ENCODE measurements at places on chromosomes 4 and X.

GRCh38 chrX:19554786-19555185 is 39.5 kb upstream of the MAP3K15 start:
- DNase-seq: no peak

- DNase-seq: no peak
These were observed 18.0 kb downstream of the HHIP start for GRCh38 chr4:144663834-144664475.

- DNase-seq: no peak
These were observed 28.2 kb upstream of the SORBS2 start for GRCh38 chr4:185840201-185840600.

DNA sequence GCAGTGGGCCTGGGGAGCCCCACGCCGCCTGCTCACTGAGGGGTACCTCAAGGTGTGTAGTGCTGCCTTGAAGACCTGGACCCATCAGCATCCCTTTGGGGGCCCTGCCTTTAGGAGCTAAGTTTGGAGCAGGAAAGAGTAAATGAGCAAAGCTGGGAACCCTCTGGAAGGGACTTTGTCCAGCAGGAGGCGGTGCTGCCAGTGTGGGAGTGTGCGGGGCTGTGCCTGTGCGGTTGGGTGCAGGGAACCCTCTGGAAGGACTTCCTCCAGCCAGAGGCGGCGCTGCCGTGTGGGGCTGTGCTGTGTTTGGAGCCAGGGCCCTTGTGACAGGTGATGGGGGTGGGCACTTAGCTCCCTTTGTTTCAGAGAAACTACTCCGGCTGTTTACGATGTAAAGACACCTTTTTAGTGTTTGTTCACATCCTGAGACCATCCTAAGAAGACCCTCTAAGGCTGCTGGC is 25.8 kb downstream of the RGS12 start:
- no peak for DNase-seq

DNA sequence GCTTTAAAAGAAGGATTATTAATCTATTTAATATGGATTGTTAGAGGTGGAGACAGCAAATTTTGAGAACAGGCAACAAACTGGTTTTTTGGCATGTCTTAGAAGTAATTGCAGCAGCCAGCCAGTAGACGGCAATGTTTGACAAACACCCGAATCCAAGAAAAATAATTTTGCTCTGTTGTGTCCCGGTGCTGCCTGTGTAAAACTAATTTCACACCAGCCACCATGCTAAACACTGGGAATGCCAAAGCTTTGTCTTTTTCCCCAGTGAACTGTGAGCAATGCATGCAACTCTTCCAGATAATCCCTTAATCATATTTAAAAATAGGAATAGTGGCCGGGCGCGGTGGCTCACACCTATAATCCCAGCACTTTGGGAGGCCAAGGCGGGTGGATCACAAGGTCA is 25.9 kb downstream of the SMIM31 start:
- peak; percentile 3 for DNase-seq

DNA sequence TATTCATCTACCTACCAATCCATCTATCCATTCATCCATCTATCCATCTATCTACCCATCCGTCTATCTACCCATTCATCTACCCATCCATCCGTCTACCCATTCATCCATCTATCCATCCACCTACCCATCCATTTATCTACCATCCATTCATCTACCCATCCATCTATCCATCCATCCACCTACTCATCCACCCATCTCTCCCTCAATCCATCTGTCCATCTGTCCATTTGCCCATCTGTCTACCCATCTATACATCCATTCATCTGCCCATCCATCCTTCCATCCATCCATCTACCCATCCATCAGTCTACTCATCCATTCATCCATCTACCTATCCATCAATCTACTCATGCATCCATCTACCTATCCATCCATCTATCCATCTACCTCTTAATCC is 126.8 kb upstream of the PSAPL1 start:
- no peak for DNase-seq

DNA sequence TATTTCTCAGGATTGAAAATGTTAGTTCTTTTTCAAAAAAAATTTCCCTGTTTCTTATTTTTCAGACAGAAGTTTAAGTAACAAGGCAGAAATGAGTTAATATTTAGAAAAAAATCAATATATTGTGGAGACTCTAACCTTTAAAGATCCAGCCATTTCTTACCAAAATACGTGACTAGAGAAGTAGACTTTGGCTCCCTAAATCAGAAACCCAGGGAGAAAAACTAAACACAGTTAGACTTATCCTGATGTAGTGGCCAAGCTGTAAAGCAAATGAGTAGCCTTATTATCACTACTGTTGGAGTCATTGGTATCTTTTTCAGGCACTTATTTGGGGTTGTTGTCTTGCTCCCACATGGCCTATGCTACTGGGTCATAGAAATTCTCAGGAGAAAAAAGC is 1556.4 kb upstream of the ADGRL3 start:
- DNase-seq: no peak

DNA sequence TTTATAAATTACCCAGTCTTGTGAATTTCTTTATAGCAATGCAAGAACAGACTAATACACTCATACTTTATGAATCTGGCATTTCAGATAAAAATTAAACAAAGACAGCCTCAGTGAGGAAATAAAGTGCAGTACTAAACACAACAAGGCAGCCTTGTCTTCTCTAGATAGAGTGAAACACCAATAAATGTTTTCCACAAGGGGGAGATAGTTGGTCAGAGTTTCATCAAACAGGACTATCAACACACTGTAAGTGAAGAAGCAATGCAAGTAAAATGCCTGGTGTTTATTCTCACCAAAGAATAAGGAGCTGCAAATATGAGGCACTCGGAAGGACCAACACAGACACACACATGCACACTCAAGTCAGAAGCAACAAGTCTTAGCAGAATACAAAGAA is 62.8 kb downstream of the FAM9B start:
- DNase-seq: peak; percentile 56

GRCh38 chrX:78555401-78555980 is 103.6 kb downstream of the RTL3 start:
- DNase-seq: peak; percentile 22

DNA sequence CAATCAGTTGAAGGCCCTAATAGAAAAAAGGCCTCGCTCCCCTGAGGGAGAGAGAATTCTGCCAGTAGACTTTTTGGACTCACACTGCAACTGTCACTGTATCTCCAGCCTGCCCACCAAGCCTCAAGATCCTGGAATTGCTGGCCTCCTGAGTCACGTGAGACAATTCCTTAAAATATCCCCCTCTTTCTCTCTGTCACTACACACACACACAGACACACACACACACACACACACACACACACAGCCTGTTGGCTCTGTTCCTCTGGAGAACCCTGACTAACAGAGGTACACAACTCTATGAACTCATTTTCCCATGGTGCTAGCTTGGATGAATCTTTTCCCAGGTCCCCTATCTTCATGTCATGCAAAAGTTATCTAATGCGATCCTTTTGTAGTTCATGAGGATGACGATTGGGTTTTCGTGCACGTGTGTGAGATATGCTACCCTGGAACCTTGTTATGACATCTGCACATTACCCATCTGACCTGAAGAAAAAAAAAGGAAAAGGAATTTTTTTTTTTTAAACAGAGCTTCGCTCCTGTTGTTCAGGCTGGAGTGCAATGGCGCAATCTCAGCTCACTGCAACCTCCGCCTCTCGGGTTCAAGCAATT is 13.7 kb downstream of the CLRN2 start:
- DNase-seq: no peak

DNA sequence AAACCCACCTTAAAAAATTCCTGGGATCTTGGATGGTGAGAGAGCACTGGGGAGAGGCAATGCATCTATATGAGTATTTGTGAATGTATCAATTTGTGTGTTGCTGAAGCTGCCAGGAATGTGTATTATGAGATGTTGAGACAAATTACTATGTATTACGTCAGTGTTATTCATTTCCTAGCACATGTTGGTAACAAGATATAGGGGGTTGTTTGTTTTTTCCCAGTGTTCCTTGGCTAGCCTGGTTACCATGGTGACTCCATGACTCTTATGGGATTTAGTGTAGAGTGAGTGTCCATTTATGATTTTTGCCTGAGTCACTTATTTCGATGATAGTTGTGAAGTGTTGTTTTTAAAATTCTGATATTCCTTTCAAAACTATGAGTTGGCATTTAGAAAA is 65.6 kb downstream of the RAB40A start:
- DNase-seq: no peak

DNA sequence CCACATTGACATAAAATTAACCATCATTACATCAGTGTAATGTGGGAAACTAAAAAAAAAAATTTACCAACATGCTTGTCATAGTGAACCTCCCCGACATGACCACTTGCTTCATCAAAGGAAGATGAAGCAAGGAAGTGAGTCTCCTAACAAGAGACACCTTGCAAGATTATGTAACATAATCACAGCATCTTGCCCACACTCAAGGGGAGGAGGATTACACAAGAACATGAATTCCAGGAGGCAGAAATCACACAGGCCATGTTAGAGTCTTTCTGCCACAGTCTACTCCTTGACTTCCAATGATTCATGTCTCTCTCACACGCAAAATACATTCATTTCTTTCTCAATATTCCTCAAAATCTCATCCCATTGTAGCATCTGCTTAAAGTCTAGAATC is 93.3 kb downstream of the AKAP4 start:
- DNase-seq: no peak

- no peak for DNase-seq
These were observed 182.1 kb upstream of the NUDT6 start for GRCh38 chr4:123104310-123105025.

GRCh38 chr4:77197831-77198230 is 40.8 kb downstream of the CCNG2 start:
- no peak for DNase-seq

GRCh38 chr4:85127653-85128052 is 161.2 kb upstream of the WDFY3 start:
- no peak for DNase-seq

GRCh38 chr4:37471971-37472370 is 214.2 kb downstream of the RELL1 start:
- no peak for DNase-seq

- DNase-seq: no peak
These were observed 383.2 kb downstream of the EPHA5 start for GRCh38 chr4:65287071-65287470.

DNA sequence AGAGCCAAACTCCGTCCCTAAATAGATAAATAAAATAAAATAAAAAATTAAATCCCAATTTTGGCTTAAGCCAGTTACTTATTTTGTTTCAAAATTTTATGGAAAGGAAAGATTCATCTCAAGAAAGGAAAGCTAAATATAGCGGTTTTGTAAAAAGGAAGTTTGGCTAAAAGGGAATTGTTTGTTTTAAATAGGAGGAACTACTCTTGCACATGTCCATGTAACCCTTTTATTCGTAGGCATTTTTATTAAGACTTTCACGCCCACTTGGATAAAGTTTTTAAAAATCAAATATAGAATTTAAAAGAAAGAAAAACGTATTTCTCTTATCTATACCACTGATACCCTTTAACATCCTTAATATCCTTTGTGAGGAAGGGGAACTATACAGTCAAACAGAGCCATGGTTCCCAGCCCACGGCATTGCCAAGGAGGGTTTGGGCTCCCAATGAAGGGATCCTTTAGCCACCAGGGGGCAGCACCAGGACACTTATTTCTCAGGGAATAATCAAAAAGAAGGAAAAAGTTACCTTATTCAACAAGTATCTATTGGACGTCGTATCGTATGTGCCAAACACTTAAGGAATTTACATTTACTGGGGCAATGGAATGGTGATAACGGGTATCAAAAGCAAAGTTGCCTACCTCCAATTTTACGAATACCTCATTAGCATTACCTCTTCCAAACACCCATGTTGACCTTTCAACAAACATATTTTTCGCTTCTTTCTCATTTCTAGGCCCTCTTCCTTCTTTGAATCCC is 27.7 kb downstream of the CDKN2AIP start:
- DNase-seq: peak; percentile 79

DNA sequence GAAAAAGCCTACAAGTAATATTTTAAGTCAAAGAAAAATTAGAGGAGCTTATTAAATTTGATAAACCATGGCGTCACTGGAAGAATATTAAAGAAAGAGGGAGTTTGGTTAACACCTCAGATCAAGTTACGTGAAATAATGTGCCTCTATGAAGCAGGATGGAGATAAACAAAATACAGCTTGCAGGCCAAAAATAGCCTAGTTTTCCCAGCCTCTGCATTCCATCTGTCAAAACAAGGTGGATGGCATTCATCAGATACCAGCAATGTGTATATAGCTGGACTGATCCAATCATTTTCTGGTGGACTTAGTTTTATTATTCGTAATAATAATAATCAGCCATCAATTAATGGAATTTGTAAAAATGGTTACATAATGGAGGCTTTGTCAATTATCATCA is 230.7 kb downstream of the NR3C2 start:
- DNase-seq: no peak

- no peak for DNase-seq
These were observed 39.8 kb downstream of the XIAP start for GRCh38 chrX:123899701-123900100.

DNA sequence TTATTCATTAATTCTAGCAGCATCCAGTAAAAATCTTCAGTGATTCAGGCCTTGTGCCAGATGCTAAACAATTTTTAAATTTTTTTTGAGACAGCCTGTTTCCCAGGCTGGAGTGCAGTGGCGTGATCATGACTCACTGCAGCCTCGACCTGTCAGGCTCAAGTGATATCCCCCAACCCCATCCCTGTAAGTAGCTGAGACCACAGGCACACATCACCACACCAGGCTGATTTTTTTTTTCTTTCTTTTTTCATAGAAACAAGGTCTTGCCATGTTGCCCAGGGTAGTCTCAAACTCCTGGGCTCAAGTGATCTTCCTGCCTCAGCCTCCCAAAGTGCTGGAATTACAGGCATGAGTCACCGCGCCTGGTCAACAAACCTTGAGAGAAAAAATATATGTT is 705.5 kb downstream of the ARAP2 start:
- DNase-seq: no peak

DNA sequence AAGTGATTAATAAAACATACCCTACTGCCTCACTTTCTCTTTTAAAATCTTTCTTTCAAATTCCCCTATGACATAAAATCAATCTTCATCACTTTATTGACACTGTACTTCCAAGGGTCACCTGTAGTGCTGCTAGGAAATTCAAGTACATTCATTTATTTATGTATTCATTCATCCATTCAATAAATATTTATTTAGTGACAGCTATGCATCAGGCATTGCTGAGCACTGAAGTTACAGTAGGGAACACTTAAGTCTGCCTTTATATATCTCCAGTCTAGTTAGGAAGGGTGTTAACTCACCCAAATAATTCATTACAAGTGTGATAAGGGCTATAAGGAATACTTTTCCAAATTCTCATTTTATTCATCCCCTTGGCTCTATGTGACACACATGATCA is 2.3 kb downstream of the SYTL5 start:
- DNase-seq: no peak

GRCh38 chr4:87068583-87069021 is 133.8 kb downstream of the AFF1 start:
- DNase-seq: no peak
